ENCODE measurements at places on chromosomes 16 and 17. TPM values are rescaled to one million over a fixed set of nuclear protein-coding genes. Genes with fewer than 3 reads are reported as not detected.

DNA sequence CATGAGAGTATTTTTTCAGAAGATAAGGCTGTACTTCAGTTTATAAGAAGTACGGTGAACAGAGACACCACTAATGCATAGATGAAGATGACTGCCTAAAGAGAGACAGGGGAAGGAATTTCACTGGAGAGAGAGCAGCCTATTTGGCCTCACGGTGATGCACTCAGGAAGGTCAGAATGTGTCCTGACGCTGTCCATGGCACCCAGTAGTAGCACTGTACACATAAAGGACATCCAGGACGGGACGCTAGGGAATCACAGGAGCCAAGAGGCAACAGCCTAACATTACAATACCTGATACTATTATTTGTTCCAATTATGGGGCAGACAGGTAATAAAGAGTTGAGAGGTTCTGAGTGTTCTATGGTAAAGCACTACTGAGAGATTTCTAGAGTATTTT, 24.9 kb upstream of the LRRC37A start:
- DNase-seq = no peak

- DNase-seq = no peak
Measured at GRCh38 chr16:50244140-50244503, 22.2 kb upstream of the ADCY7 start.

GRCh38 chr17:35764123-35764991, 3.7 kb downstream of the C17orf50 start:
- DNase-seq = peak; percentile 93

- DNase-seq = no peak
Measured at GRCh38 chr17:82933911-82934310, 94.1 kb upstream of the ZNF750 start.

DNA sequence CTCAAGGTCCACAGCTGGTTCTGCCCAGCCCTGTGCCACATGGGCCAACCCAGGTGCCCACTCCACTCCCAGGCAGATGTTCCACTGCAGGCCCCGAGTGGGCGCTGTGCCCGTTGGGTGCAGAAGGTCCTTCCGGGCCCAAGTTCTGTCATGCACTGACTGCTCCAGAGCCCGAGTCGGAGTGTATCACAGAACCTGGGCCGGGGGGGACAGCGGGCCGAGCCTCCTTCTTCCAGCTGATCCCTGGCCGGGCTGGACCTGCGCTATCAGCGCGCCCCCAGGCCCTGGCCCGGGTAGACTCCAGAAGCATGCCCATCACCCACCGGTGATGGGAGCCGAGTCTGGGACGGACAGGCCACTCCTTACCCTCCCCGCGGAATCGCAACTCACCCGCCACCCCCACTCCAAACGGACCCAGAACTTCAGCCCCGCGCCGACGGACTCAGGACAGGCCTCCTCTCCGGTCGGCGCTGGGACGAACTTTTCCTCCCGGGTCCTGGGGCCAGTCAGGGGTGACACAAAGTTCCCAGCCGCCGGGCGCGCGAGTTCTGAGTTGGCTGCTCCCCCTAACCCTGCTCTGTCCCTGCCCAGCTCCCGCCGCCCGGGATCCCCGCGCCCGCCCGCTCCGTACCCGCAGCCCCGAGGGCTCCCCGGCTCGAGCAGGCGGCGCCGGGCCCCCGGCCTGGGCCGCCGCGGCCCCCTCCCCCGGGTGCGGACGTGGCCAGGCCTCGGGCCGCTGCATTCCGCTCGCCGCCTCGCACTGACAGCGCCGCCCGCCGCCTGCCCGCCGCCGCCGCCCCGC, at the start of gene COPZ2:
Gene COPZ2, minus strand, starts transcription at position 762 of the 802 bp plus-strand sequence. Its CDS starts 20 bp downstream, at position 742.
- peak; percentile 80 for DNase-seq

GRCh38 chr17:15981208-15981607, 18.3 kb downstream of the ZSWIM7 start:
- peak; percentile 58 for DNase-seq

DNA sequence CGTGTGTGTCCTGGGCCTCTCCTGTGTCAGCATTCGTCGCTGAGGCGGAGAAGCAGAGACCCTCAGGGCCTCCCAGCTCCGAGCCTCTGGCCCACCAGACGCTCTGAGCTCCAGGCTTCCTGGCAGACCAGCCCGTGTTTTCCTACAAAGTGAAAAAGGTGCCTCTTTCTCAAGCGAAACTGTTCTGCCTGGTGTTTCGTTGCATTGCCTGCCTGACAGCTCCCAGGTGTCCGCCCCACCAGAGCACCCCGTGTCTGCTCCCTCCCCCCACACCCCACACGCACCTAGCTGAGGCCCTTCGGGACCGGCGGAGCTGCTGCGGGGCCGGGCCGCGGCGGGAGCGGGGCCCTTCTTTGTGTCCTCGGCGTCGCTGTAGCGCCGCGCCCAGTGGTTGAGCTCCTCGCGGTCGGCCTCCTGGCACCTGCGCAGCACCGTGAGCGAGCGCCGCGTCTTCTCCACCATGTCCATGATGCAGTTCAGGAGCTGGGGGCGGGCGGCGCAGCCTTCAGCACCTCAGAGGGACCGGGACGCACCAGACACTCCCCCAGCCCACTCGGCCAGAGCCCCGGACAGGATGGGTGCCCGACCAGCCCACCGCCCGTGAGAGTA, 14.7 kb upstream of the PABPN1L start:
- DNase-seq = no peak

DNA sequence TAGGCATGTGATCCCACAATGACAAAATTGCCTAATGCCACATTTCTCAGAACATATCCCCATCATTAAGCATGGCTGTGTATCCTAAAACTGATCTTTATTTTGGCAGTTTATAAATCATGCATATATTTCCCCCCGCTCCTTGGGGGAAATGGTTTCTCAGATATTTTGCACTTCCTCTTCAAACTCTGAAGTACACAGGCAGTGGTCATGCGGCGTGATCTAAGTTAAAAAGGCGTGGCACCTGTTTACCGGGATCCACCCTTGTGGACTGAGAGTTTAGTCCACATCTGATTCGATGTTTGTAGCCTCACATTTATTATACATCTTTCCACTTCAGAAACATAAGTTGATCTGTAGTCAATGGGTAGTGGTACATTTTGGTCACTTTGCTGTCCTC, 51.4 kb downstream of the USP10 start:
- no peak for DNase-seq

DNA sequence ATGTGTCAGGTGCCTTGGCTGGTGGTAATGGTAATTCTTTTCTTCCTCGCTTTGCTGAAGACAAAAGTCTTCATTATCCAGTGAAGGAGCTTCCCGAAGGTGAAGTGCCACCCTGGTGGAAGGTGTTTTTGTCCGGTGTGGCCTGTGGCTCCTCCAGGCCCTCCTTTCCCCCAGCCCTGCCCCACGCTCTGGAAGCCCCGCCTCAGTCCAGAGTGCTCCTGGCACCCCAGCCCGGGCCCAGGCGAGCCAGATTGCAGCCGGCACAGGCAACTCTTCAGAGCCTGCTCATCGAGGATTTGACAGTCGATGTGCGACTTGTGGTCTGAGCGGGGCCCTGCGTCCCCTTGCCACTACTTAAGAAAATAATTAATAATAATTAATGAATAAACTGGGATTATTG, 93.7 kb downstream of the MGAT5B start:
- DNase-seq = no peak

DNA sequence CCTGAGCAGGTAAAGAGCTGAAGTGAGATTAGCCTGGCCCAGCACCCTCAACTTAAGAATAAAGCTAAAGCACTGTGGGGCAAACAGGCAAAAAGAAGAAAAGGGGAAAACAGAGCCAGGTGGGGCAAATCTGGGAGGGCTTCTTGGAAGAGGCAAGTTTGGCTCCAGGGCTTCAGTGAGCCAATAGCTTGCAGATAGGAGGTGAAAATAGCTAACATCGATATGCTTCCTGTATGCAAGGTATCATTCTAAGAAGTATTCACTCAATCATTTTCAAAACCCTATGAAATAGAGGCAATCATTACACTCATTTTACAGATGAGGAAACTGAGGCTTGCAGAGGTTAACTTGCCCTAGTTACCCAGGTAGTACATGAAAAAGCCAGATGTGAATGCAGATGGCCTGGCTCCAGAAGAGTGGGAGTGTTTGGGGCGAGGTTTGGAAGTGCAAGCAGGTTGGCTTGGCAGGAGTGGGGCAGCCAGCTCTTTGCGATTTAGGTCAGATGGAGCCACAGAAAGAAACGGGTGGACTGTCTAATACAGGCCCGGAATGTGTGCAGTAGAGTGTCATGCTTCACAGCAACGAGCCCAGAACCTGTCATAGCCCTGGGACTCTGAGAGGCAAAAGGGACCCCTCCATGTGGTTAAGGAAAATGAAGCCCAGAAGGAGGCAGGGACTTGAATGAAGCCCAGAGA, 5.7 kb downstream of the WNT3 start:
- no peak for DNase-seq

DNA sequence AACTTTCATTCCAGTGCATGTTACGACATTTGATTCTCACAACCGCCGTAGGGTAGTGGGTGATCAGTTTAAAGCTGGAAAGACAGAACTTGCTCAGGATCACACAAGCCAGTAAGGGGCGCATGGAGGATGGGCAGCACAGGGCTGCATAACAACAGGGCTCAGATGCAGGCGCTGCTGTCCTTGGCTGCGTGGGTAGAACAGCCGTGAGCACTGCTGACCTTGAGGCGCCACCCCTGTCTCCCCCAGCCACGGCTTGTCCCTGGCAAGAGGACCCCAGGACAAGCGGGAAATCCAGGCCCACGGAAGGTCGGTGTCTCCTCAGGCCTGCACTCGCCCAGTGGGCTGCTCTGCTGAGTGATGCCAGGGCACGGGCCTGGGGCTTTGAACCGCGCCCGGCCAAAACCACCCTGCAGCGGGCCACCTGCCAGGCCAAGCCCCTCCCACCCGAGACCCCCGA, 84.7 kb downstream of the LMF1 start:
- DNase-seq = peak; percentile 1

GRCh38 chr16:4931381-4931780, 5.6 kb downstream of the PPL start:
- no peak for DNase-seq

GRCh38 chr16:31138621-31139578, 3.4 kb upstream of the PRSS8 start:
- no peak for DNase-seq

GRCh38 chr17:28154214-28154613, 111.7 kb downstream of the NLK start:
- no peak for DNase-seq

GRCh38 chr16:50271148-50272041, 5.0 kb downstream of the ADCY7 start:
- no peak for DNase-seq

- DNase-seq = no peak
Measured at GRCh38 chr17:38800237-38800760, 943 bp upstream of the PIP4K2B start.

- DNase-seq = no peak
Measured at GRCh38 chr16:13390093-13390985, 488.9 kb downstream of the SHISA9 start.

DNA sequence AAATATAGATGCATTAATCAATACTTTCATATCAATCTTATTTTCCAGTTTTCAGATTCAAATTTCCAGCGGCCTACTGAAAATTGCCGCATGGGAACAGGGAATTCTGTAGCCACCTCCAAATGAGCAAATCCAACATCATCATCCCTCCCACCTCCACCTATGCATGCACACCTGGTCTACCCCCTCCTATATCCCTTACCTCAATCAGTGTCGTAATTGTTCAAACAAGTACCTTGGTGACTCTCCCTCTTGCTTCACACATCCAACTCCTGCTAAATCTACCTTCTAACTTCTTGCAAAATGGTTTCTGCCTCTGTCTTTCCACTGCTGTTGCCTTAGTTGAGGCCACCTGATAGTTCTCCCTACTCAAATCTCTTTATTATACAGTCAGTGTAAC, 160.1 kb downstream of the SOX9 start:
- no peak for DNase-seq

DNA sequence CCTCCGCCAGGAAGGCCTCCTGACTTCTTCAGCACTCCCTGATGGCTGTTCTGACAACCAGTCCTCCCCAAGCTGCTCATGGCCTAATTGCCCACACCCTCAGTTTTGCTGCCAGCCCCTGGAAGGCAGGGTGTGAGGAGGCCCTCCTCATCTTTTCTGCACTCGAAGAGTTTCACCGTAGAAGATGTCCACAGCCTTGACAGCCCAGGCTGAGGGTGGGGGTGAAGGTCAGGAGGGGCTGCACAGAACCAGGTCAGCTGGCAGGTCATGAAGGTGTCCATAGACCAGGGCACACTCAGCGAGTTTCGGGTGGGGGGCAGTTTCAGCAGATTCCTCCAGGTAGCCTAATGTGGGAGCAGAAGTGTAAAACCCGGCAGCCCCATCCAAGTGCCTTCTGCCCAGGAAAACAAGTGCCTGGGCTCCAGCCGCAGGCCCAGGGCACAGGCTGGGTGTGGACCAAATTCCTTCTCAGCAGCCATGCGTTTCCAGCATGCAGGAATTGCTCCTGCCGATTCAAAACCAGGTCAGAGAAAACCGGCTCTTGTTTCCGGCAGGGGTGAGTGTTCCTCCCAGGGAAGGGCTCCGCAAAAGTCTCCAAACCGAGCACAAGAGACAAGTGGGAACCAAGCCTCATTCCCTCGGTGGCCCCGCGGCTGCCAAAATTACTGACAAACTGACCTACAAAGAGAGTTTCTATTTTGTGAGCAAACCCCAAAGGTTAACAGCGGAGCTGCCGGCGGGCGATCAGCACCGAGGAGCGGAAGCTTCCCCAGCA, 228.8 kb downstream of the C16orf78 start:
- DNase-seq = no peak

- no peak for DNase-seq
Measured at GRCh38 chr16:27583634-27584033, 33.7 kb downstream of the KATNIP start.

GRCh38 chr16:66386629-66387622, 20.4 kb downstream of the CDH5 start:
- no peak for DNase-seq

DNA sequence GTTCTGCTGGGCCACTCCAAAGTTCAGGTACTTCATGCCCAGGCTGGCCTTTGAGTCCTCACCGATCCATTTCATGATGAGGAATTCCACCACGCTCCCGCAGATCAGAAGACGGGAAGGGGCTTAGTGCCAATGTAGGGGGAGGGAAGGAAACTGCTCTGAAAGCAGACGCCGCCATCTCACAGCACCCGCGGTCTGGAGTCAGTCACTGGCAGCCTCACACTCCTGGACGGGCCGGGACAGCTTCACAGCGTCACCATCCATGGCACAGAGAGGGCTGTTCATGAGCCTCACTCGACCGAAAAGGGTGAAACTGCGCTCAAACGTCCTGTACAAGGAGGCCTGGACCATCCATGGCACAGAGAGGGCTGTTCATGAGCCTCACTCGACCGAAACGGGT, 62.0 kb downstream of the RPH3AL start:
- DNase-seq = no peak

Gene DNAH3
- not detected for total RNA-seq

Gene RND2
- 0.05 TPM for total RNA-seq

Gene AANAT
- total RNA-seq = 0.16 TPM

Gene RAI1
- 13.6 TPM for total RNA-seq

Gene SLC2A4
- total RNA-seq = 0.25 TPM

Gene SKAP1
- 76.1 TPM for total RNA-seq

Gene NPIPA7
- total RNA-seq = 13.7 TPM

Gene TPSD1
- total RNA-seq = not detected

Gene BCL6B
- total RNA-seq = 0.27 TPM

Gene TMEM219
- 42.5 TPM for total RNA-seq

Gene THRA
- 13.1 TPM for total RNA-seq

Gene ABCA3
- 6.0 TPM for total RNA-seq

Gene UTS2R
- not detected for total RNA-seq

Gene IL17C
- total RNA-seq = not detected

Data from activated CD4-positive, alpha-beta T cell treated with anti-CD3 and anti-CD28 coated beads for 36 hours (primary cell).